ENCODE measurements at places on chromosomes 7 and 10.

GRCh38 chr10:17286562-17287550, 58.8 kb downstream of the VIM start:
- H3K4me1 ChIP-seq = no peaks in the 10 kb centered on the region
- H3K4me3 ChIP-seq = no peak overlapping the region
- no peak overlapping the region for H3K27ac ChIP-seq
- DNase-seq = no peak
- H3K36me3 ChIP-seq = no peaks in the 10 kb centered on the region
- H3K27me3 ChIP-seq = no peaks in the 10 kb centered on the region

DNA sequence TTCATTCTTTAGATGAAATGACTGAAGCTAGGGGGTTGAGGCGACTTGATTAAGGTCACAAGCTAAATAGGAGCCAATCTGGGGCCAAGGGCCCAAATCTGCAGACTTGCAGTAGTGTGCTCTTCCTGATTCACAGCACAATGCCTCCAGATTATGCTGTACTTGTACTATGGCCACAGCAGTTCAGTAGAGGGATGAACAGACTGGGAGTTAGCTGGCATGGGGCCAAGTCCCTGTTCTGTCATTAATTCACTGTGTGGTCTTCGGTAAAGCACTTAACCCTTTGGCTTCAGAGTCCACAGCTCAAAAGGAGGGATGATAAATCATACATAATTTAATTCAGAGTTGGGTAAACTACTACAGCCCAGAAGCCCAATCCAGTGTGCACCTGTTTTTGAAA, 196.8 kb downstream of the XPNPEP1 start:
- no peaks in the 10 kb centered on the region for H3K36me3 ChIP-seq
- no peaks in the 10 kb centered on the region for H3K4me1 ChIP-seq
- no peak overlapping the region for H3K27ac ChIP-seq
- no peak overlapping the region for H3K4me3 ChIP-seq
- DNase-seq = no peak
- no peaks in the 10 kb centered on the region for H3K27me3 ChIP-seq

GRCh38 chr10:37434091-37434490, 308.7 kb downstream of the ANKRD30A start:
- no peak overlapping the region for H3K4me3 ChIP-seq
- H3K4me1 ChIP-seq = no peaks in the 10 kb centered on the region
- H3K36me3 ChIP-seq = no peaks in the 10 kb centered on the region
- no peaks in the 10 kb centered on the region for H3K27me3 ChIP-seq

- no peaks in the 10 kb centered on the region for H3K4me1 ChIP-seq
- H3K27ac ChIP-seq = no peak overlapping the region
- no peak for DNase-seq
- no peaks in the 10 kb centered on the region for H3K36me3 ChIP-seq
Measured at GRCh38 chr7:18771834-18772566, 276.5 kb downstream of the HDAC9 start.

DNA sequence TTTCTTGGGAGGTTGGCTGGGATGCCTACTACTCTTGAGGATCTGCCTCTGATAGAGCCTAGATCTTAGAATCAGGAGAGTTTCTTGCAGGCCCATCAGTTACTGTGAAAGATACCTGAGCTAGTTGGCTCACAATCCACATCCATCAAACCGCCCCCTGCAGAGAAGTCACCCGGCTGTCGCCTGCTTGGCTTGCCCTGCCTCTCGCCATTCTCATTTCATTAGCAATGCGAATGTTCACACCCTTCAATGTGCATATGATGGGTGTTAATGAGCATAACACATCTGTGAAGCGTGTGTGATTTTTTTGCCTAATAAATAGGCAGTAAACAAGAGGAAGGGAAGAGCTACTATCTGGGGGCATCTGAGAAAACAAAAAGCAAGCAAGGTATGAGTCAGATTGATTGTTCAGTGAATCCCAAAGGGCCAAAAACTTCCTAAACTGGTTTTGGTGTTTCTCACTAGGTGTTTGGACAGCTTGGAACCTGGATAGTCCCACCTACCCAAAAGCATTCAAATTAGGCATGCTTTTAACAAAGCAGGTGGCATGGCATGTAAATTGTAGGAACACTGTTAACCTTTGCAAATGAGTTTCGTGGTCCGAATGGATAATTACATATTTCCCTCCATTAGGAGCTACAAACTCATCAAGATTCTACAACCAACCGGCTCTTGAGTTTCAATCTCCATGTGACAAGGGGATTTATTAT, 272.3 kb upstream of the C7orf33 start:
- H3K4me1 ChIP-seq = no peaks in the 10 kb centered on the region
- no peaks in the 10 kb centered on the region for H3K36me3 ChIP-seq
- H3K27ac ChIP-seq = no peak overlapping the region
- no peak overlapping the region for H3K4me3 ChIP-seq

DNA sequence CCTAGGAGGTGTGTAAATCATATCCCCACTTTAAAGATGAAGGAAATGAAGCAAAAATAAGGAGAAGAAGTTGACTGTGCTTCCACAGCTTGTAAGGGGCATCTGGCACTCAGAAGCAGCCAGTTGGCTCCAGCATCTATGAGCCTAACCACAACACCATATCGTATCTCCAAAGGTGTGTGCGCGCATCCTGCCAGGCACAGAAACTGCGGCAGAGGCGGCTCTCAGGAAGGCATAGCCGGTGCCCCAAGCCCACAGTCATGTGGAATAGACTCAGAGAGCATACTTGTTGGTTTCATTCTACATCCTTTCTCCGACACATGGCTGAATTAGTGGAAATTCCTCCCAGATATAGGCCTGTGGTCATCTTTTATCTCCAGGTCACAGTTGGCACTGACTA, 423.9 kb downstream of the CALN1 start:
- no peaks in the 10 kb centered on the region for H3K4me1 ChIP-seq
- DNase-seq = no peak
- no peaks in the 10 kb centered on the region for H3K27me3 ChIP-seq
- H3K4me3 ChIP-seq = no peak overlapping the region
- no peak overlapping the region for H3K27ac ChIP-seq

Measured in right lobe of liver (tissue), 6 donors.